Activated gamma-delta T cell treated with anti-CD3 and anti-CD28 coated beads, Interleukin-2, amount 50 U/mL, for 16 hours (primary cell): ENCODE measurements at places on chromosomes 5 and 9.

GRCh38 chr9:127347831-127348776 is 48.9 kb upstream of the SLC2A8 start:
- no peak for DNase-seq

GRCh38 chr5:91111473-91112238 is 271.5 kb downstream of the ARRDC3 start:
- no peak for DNase-seq

GRCh38 chr9:2939368-2939767 is 95.5 kb upstream of the PUM3 start:
- no peak for DNase-seq

DNA sequence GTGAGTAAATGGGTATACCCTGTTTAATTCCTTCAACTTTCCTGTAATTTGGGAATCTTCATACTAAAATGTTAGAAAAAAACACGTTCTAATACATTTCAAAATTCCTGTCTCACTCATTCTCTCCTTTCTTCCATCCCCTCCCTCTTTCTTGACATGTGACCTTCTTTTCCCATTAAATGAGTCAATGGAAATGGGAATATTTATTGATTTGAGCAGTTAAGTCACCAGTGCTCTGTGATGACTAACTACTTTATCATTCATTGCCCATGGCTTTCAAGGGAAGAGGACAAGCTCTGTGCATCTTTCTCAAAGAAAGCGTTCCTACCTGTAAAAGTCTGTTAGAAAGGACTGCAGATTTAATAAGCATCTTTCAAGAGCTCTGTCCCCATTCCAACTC is 144.4 kb upstream of the MAP3K1 start:
- no peak for DNase-seq

- no peak for DNase-seq
Measured at GRCh38 chr5:136205061-136205702, 12.2 kb upstream of the SMIM32 start.

DNA sequence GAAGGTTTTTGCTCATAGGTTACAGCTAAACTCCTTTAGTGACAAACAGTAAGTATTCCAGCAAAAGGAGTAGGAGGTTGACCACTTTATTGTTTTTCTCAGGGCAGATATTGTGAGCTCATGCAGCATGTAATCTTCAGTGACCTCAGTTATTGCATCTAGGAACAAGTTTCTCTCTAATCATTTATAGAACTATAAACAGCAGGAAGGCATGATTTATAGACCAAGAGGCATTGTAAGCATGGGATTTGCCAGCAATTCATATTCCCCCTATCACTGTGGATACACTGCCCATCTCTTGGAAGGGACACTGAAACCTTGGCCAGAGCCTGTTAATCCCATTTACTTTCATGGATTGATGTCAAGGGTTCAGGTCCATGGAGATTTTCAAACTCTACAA is 15.4 kb upstream of the FAM170A start:
- DNase-seq = no peak

- DNase-seq = no peak
Measured at GRCh38 chr9:93123561-93124283, 10.3 kb downstream of the NINJ1 start.

GRCh38 chr5:108636135-108636853 is 111.4 kb upstream of the FER start:
- DNase-seq = no peak

DNA sequence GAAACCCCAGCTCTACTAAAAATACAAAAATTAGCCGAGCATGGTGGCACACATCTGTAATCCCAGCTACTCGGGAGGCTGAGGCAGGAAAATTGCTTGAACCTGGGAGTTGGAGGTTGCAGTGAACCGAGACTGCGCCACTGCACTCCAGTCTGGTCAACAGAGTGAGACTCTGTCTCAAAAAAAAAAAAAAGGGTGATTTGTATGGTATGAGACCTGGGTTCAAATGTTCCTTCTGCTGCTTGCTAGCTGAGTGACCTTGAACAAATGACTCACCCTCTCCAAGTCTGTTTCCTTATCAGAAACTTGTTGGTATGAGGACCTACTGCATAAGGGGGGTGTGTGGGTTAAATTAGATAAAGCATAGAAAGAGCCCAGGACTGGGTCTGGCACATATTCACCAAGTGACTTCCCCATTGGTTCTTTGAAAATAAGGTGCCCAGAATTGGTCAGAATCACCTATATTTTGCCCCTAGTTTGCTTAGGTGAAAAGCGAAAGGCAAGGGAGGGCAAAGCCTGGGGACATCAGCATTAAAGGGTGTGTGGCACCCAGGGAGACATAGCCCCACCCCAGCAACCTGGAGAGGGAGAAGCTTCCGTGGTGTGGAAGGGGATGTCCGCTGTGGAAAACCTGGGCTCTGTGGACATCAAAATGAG is 9.9 kb downstream of the SLC25A25 start:
- no peak for DNase-seq

GRCh38 chr5:82396871-82397514 is 118.8 kb upstream of the RPS23 start:
- no peak for DNase-seq

- DNase-seq = no peak
Measured at GRCh38 chr5:124824637-124825158, 78.3 kb upstream of the ZNF608 start.

DNA sequence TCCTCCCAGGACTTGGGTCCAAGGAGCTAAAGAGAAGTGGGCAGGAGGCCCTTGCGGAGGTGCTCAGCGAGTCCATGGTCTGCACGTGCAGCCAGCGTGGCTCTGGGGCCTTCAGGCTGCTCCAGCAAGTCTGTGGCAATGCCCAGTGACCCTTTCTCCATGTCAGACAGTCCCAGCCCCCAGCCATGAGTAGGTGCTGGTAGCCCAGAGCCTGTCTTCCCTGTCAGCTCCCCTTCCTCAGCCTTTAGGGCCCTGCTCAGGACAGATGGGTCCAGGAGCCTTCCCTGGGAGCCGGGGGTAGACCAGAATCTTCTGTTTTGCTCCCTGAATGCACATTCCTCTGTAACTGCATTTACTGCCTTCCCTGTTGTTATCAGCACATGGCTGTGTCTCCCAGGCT is 147.2 kb upstream of the IRX2 start:
- DNase-seq = no peak

DNA sequence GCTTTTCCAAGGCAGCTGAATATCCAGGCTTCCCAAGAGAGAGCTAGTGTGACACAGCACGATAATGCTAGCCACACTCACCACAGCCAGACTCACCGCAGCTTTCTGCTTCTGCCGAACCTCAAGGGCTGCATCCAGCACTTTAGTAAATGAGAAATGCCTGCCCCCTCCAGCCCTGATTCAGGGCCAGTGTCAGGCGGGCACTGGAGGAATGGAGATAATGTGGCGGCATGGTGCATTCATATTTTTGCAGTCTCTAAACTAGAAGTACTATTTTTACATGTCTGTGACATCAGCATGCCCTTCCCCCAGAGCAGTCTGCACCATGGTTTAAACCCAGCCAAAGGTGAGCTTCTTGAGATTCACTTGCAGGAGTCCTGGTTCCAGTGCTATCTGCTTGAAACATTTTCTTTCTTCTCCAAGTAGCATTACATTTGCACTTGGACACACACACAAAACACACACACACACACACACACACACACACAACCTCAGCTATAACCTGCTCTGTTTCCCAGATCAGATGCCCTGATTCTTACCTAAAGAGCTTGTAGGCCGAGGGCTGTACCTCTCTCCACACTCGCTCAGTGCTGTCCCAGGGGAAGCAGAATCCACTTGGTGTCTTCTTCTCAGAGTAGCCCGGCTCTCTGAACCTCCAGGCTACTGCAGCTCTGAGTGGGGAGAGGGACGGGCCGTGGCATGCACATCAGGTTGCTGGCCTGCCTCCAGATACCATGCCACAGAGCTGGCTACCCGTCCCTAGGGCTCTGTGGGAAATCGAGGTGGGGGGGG is at the start of gene FGF1:
Gene FGF1 (minus strand): TSS at position 673 of the 792 bp plus-strand sequence. CDS start 71,963 bp downstream, outside the sequence.
- DNase-seq = no peak

GRCh38 chr5:80926979-80927656 is 33.0 kb upstream of the RASGRF2 start:
- no peak for DNase-seq

GRCh38 chr5:149452007-149452664 is 73.0 kb upstream of the IL17B start:
- DNase-seq = no peak

- DNase-seq = no peak
Measured at GRCh38 chr9:76528642-76529190, 69.7 kb downstream of the GCNT1 start.

GRCh38 chr9:134751622-134752021 is 110.0 kb downstream of the COL5A1 start:
- no peak for DNase-seq

DNA sequence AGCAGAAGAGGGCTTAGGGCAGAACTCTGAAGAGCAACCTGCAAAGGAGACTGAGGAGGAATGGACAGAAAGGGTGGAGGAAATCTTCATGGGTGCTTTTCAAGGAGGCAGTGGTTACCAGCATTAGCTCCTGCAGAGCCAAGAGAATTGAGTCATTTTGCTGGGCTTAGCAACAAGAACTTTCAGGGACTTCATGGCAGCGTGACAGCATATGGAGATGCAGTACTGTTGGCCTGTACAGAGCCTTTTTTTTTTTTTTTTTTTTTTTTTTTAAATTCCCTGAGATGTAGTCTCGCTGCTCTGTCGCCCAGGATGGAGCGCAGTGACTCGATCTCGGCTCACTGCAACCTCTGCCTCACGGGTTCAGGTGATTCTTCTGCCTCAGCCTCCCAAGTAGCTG is 296.0 kb upstream of the DMRT1 start:
- no peak for DNase-seq

- DNase-seq = no peak
Measured at GRCh38 chr5:64923151-64923685, 154.5 kb downstream of the CWC27 start.

GRCh38 chr5:172758077-172758833 is 12.7 kb downstream of the DUSP1 start:
- DNase-seq = no peak

DNA sequence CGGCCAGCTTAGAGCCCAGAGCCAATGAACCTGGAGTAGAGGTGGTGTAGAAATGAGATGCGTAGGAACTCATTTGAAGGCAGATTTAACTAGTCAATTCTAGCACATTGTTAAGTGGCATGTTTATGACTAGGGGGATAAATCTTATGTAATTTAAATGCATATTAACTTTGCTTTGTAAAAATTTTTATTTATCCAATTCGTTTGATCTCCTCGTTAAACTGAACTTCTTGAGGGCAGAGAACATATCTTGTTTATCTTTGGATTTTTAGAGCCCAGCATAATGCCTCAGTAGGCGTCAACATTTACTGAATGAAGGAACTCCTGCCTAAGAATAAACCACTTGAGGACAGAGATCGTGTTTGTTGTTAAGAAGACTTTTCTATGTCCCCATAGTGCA is 41.1 kb upstream of the ACOT12 start:
- no peak for DNase-seq

GRCh38 chr5:121693864-121694263 is 157.8 kb upstream of the FTMT start:
- no peak for DNase-seq

DNA sequence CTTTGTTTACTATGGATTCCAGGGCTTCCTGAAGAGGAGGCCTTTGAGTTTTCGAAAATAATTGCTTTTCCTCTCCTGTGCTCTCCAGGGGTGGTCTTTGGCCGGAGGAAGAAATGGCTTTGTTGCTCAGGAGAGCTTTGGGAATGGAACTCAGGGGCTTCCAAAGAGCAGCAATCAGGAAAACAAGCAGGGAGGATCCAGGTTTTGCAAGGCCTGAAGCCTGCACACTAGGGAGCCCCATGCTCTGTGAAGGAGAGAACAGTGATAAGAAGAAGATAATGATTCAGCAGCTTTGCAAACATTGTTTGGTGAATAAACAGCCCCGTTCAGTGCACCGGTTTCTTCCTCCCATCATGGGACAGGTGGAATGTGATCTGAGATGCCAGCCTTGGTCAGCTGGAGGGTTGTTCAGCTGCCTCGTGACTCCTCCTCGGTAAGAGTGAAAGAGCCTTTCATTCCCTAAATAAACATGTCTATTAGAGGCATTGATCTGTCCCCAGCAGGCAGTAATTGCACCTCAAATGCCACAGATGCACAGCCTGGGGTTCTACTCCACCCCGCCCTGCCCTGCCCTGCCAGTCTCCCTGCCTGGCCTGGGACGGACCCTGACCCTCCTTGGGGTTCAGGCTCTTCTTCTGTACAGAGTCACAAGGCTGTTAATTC is 11.5 kb upstream of the ALDH1B1 start:
- no peak for DNase-seq

- no peak for DNase-seq
Measured at GRCh38 chr9:85743275-85744128, 1.7 kb upstream of the AGTPBP1 start.

- DNase-seq = no peak
Measured at GRCh38 chr5:139181835-139182452, 16.2 kb downstream of the SIL1 start.

DNA sequence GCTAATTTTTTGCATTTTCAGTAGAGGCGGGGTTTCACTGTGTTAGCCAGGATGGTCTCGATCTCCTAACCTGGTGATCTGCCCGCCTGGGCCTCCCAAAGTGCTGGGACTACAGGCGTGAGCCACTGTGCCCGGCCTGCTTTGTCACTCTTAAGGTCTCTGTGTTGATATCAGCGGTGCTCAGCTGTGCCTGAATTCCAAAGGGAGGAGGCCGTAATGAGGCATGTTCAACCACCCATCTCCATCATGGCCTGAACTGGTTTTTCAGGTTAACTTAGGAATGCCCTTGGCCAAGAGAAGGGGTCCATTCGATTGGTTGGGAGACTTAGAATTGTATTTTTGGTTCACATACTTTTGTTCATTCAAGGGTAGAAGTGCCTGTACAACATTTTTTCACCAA is 22.0 kb downstream of the HSD17B3 start:
- DNase-seq = no peak

- no peak for DNase-seq
Measured at GRCh38 chr9:88660611-88661010, 125.6 kb downstream of the NXNL2 start.

DNA sequence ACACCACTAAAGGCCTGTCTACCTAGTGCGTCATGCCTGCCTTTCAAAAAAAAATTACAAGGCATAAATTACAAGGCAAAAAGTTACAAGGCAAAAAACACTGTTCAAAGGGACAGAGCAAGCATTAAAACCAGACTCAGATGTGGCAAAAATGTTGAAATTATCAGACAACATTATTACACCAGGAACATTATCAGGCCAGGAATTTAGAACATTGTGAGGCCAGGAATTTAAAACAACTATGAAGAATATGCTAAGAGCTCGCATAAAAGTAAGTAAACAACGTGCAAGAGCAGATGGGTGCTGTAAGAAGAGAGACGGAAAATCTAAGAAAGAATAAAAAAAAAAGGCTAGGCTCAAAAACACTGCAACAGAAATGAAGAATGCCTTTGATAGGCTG is 18.2 kb upstream of the MLANA start:
- DNase-seq = no peak
